IgD-negative memory B cell (primary cell): ENCODE measurements at places on chromosomes 5 and 9. TPM values are rescaled to one million over a fixed set of nuclear protein-coding genes. Genes with fewer than 3 reads are reported as not detected.

Gene ZNF483
- 1.5 TPM for polyA plus RNA-seq

Gene SIGMAR1
- polyA plus RNA-seq: 63.1 TPM

Gene RNF208
- polyA plus RNA-seq: not detected

Gene PCDHA3
- not detected for polyA plus RNA-seq

Gene CCNH
- polyA plus RNA-seq: 58.2 TPM

Gene DNAJA1
- 77.1 TPM for polyA plus RNA-seq

Gene KDM4C
- 31.6 TPM for polyA plus RNA-seq

Gene PTPRD
- polyA plus RNA-seq: not detected

Gene TPRN
- polyA plus RNA-seq: 0.66 TPM

Gene MLANA
- polyA plus RNA-seq: not detected

Gene THBS4
- polyA plus RNA-seq: 0.36 TPM

Gene CETN3
- 24.6 TPM for polyA plus RNA-seq

Gene TMEM252
- polyA plus RNA-seq: not detected

Gene PKD2L2
- polyA plus RNA-seq: 0.46 TPM

Gene ARID3C
- not detected for polyA plus RNA-seq

Gene ADGRV1
- not detected for polyA plus RNA-seq

Gene CDX1
- not detected for polyA plus RNA-seq

Gene ZNF454
- not detected for polyA plus RNA-seq

Gene TRPM3
- not detected for polyA plus RNA-seq

Gene PHYHD1
- 1.0 TPM for polyA plus RNA-seq

Gene MYO10
- polyA plus RNA-seq: not detected

Gene TAF11L5
- polyA plus RNA-seq: not detected

Gene OGN
- polyA plus RNA-seq: 0.33 TPM

Gene CCIN
- polyA plus RNA-seq: 0.64 TPM

Gene PHF24
- 0.06 TPM for polyA plus RNA-seq

Gene OR1B1
- polyA plus RNA-seq: not detected

Gene FAM200C
- polyA plus RNA-seq: 0.64 TPM

Gene EQTN
- 0.35 TPM for polyA plus RNA-seq

Gene RAB3C
- polyA plus RNA-seq: 1.7 TPM

Gene KIF4B
- polyA plus RNA-seq: not detected
